ENCODE measurements at places on chromosomes 12 and 14. TPM values are rescaled to one million over a fixed set of nuclear protein-coding genes. Genes with fewer than 3 reads are reported as not detected.

The FOXJ2 gene
- 23.4 TPM for total RNA-seq

DNA sequence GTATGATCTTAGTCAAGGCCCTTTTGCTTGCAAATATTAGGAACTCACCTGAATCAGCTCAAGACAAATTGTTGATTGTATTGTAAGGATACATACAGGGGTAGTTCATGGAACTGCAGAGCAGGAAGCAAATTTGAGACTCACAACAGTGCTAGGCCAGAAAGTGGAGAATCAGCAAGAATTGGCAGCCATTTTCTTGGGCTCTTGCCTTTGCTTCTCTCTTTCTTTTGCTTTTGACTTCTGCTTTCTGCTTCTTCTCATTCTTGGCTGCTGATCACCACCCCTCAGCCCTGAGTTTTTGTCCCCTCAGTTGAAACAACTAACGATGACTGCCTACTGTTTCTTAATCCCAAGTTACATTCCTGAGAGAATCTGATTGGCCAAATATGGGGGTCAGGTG, 34.8 kb downstream of the KCNK13 start:
- no peak for DNase-seq

DNA sequence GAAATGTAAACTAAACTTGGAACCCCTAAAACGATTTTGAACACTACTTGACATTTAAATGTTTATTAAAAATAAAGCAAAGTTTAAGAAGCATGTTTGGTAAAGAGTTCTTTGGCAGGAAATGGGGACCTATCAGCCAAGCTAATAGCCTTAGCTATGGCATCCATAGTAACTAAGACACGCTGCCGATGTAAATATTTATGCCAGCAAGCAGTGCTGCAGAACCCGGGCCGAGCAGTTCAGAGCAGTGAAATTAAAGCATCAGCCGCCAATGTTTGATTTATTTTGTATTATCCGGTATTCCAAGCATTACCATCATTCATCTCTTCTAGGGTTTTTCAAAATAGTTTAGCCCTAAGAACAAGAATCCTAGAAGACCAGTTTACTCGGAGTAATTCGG, 61.6 kb downstream of the PPP2R5C start:
- DNase-seq = no peak

- DNase-seq = no peak
Observed at GRCh38 chr12:122856999-122857671, 21.9 kb downstream of the HIP1R start.

DNA sequence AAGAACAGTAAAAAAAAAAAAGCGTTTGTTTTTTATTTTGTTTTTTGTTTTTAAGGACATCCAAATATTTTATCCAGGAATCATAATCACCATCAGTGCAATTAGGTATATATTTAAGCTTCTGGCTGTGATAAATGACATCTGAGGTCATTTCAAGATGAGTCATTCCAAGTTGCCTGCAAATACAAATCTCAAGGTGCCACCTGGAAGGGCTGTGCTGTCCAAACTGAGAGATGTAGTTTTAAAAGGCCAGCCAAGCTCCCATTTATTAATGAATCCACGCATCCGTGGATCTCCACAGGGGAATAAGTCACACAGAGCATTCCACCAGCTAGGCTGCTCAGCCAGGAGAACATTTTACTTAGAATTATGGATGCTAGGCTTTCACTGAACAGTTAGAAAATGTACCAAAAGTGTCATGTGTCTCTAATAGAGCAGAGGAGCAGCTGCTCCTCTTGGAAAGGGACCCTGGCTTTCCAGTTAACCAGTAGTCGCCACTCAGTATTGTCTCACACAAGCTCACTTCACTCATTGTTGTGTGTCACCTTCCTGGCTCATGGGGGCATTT, 1151.4 kb upstream of the TMEM132C start:
- no peak for DNase-seq

The PLEKHG7 gene
- total RNA-seq = not detected

GRCh38 chr14:29842228-29842627, 85.4 kb downstream of the PRKD1 start:
- no peak for DNase-seq

GRCh38 chr12:25625146-25625545, 72.1 kb upstream of the LMNTD1 start:
- no peak for DNase-seq

DNA sequence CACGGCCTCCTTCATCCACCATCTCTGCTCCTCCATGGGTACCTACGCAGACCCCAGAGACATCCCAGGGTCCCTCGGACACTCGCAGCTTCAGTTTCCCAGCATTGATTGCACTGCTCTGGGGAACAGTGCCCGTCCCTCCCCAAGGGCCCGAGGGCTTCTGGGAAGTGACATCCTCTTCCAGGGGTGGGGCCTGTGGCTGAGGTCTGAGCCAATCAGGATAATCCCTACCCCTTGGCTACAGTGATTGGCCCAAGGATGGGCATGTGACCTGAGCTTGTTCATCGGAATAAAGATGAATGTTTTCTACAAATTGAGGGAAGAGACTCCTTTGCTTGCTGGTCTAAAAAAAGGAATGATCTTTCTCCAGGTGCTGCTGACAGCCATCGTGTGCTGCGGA, 37.3 kb upstream of the MYL2 start:
- no peak for DNase-seq

DNA sequence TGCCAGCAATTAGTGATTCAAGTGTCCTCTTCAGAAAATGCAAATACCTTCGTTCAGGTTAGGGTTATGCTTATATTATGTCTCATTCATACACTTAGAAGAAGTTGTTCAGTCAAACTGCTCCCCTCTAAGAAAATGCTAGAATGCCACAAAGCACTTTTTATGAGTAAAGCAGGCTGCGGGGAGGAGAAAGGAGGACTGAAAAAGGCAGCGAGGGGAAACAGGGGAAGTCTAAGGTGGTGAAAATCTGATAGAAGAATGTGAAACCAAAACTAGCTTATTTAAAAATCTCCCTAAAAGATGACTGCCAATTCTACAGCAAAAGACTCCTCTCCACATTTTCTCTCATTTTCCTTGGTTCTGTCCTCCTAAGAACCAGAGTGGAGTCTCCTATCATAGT, 70.1 kb downstream of the PRKD1 start:
- no peak for DNase-seq

All from Right ventricle myocardium inferior (tissue), 1 donor.